Testis (tissue), 5 donors: ENCODE measurements at places on chromosomes 12 and 14. TPM values are rescaled to one million over a fixed set of nuclear protein-coding genes. Genes with fewer than 3 reads are reported as not detected.

Gene RNF31
- total RNA-seq = 96.8 TPM

- H3K27ac ChIP-seq = no peak overlapping the region
- H3K4me1 ChIP-seq = peaks cover 15% of the 10 kb centered on the region
- H3K27me3 ChIP-seq = no peaks in the 10 kb centered on the region
- no peaks in the 10 kb centered on the region for H3K36me3 ChIP-seq
- DNase-seq = no peak
These were observed 139.5 kb downstream of the CHST11 start for GRCh38 chr12:104596134-104596799.

DNA sequence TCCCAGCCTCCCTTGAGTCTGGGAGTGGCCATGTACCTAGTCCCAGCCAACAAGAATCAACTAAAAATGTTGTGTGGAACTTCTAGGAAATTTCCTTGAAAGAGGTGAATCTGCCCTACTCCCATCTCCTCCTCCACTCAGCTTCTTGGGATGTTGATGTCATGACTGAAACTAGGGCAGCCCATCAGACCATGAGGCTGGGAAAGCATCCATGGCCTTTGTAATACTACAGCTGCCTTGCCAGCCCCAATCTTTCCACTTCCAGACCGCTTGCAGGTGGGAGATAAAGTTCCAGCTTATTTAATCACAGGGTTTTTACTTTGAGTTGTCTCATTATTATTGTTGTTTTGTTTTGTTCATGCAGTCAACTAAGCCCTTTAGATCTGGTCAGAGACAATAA lies 170.3 kb upstream of the LMNTD1 start:
- H3K27ac ChIP-seq = no peak overlapping the region
- no peak for DNase-seq
- H3K4me1 ChIP-seq = peaks cover 4% of the 10 kb centered on the region
- no peaks in the 10 kb centered on the region for H3K27me3 ChIP-seq
- H3K36me3 ChIP-seq = no peaks in the 10 kb centered on the region
- H3K4me3 ChIP-seq = no peak overlapping the region

Gene ALG10
- 17.7 TPM for total RNA-seq

Gene PMCH
- total RNA-seq = not detected

DNA sequence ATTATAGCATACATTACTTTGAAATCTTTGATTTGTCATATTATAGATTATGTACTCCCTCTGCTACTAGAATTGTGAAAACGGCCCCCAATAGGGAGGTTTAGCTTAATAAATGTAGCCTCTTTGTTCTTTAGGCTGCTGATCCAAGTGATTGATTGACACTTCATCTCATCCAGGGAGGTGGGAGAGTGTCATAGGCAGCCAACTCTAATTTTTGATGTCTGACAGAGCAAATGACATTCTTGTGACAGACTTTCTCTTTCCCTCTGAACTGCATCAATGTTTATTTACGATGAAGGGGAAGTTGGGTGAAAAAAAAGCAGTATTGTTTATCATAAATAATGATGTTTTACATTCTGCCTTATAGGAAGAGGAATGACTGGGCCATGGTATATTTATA lies 221.4 kb downstream of the MDGA2 start:
- no peaks in the 10 kb centered on the region for H3K36me3 ChIP-seq
- H3K27me3 ChIP-seq = no peaks in the 10 kb centered on the region
- no peaks in the 10 kb centered on the region for H3K4me1 ChIP-seq
- H3K27ac ChIP-seq = no peak overlapping the region
- DNase-seq = no peak

Gene FLVCR2
- 45.0 TPM for total RNA-seq

Gene FOXG1
- 4.5 TPM for total RNA-seq

DNA sequence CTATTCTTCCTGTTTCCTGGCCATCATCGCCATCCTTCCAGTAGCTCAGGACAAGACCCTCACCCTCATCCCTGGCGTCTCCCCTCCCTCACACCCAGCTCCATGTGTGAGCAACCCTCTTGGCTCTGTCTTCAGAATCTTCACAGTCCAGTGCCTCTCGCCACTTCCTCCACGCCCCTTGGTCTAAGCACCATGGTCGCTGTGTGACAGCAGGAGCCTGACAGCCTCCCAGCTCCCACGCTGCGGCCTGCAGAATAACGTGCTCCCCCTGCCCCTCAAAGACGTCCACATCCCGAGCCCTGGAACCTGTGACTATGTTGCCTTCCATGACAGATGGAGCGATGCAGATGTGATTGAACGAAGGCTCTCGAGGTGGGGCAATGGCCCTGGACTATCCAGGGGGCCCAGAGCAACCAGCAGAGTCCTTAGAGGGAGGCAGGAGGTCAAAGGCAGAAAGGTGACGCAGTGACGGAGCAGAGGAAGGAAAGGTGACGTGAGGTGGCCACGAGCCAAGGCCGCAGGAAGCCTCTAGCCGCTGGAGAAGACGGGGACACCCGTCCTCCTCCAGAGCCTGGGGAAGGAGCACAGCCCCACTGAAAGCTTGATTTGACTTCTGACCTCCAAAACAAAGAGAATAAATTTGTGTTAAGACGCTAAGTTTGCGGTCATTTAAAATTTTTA lies 139.8 kb downstream of the CALM1 start:
- no peaks in the 10 kb centered on the region for H3K36me3 ChIP-seq
- peak overlapping the region; percentile 67 for H3K27ac ChIP-seq
- no peaks in the 10 kb centered on the region for H3K27me3 ChIP-seq
- H3K4me3 ChIP-seq = no peak overlapping the region

DNA sequence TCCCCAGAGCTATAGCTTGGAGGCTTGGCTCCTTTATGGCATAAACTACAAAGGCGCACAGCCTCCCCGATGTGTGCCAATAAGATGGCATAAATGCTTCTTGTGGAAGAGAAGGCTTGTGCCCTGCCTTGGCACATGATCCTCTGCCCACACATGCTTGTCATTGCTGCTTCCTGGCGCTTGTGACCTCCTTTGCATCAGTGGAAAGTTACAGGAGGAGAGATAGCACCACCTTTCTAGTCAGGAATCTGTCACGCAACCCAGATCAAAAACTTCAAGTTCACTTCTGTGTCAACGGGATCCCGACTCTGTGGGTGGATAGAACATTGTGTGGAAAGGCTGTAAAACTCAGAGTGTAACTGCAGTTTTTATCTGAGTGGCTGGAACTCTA lies 183.8 kb upstream of the HIF1A start:
- no peak overlapping the region for H3K4me3 ChIP-seq
- H3K27me3 ChIP-seq = no peaks in the 10 kb centered on the region

- no peak for DNase-seq
- peaks cover 9% of the 10 kb centered on the region for H3K4me1 ChIP-seq
- no peak overlapping the region for H3K4me3 ChIP-seq
- H3K27me3 ChIP-seq = no peaks in the 10 kb centered on the region
These were observed 10.7 kb upstream of the SRSF9 start for GRCh38 chr12:120480211-120480610.

- no peaks in the 10 kb centered on the region for H3K36me3 ChIP-seq
- H3K27me3 ChIP-seq = no peaks in the 10 kb centered on the region
- H3K4me1 ChIP-seq = peaks cover 16% of the 10 kb centered on the region
- no peak overlapping the region for H3K4me3 ChIP-seq
These were observed 3.7 kb upstream of the SELPLG start for GRCh38 chr12:108637222-108637971.

GRCh38 chr12:49708851-49709250 lies 1.6 kb upstream of the FMNL3 start:
- peaks cover 13% of the 10 kb centered on the region for H3K4me1 ChIP-seq
- no peak for DNase-seq
- H3K36me3 ChIP-seq = no peaks in the 10 kb centered on the region
- no peak overlapping the region for H3K4me3 ChIP-seq
- H3K27ac ChIP-seq = no peak overlapping the region

- no peak for DNase-seq
- no peak overlapping the region for H3K4me3 ChIP-seq
- peaks cover 27% of the 10 kb centered on the region for H3K4me1 ChIP-seq
- no peaks in the 10 kb centered on the region for H3K36me3 ChIP-seq
These were observed 47.1 kb downstream of the SYNE2 start for GRCh38 chr14:63899953-63900352.

Gene PTPRQ
- total RNA-seq = 3.7 TPM

GRCh38 chr14:60329274-60329673 lies 80.3 kb downstream of the PPM1A start:
- peaks cover 5% of the 10 kb centered on the region for H3K4me1 ChIP-seq
- no peaks in the 10 kb centered on the region for H3K27me3 ChIP-seq
- no peaks in the 10 kb centered on the region for H3K36me3 ChIP-seq
- no peak for DNase-seq
- H3K27ac ChIP-seq = no peak overlapping the region

GRCh38 chr14:34018564-34019244 lies 67.8 kb upstream of the EGLN3 start:
- no peaks in the 10 kb centered on the region for H3K4me1 ChIP-seq
- peak overlapping the region; percentile 62 for H3K27ac ChIP-seq
- no peaks in the 10 kb centered on the region for H3K27me3 ChIP-seq
